Activated CD8-positive, alpha-beta memory T cell treated with anti-CD3 and anti-CD28 coated beads for 1 hour (primary cell): ENCODE measurements at places on chromosomes 1 and 21.

DNA sequence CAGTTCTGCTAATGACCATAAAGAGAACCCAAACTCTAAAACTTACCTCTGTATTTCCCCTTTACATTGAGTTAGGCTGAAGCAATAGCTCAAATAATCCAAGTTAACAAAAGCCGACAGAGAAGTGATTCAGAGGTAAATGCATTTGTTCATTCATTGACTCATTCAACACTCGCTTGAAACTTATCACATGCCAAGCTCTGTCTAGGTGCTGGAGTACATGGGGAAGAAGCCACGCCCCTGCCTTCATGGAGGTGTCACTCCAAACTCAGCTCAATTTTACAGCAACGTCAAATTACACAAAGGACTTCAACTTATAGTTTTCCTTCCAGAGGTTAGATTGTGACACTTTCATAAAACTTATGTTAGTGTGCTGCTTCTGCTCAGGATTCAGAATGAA is 45.8 kb downstream of the SLC25A24 start:
- DNase-seq: no peak

GRCh38 chr1:12616709-12617373 is 1.2 kb downstream of the DHRS3 start:
- no peak for DNase-seq

- no peak for DNase-seq
Measured at GRCh38 chr1:246306415-246307037, 200.6 kb downstream of the SMYD3 start.

- no peak for DNase-seq
Measured at GRCh38 chr1:94866164-94866807, 46.1 kb downstream of the SLC44A3 start.

- DNase-seq: no peak
Measured at GRCh38 chr1:211628417-211628816, 47.0 kb downstream of the NEK2 start.

DNA sequence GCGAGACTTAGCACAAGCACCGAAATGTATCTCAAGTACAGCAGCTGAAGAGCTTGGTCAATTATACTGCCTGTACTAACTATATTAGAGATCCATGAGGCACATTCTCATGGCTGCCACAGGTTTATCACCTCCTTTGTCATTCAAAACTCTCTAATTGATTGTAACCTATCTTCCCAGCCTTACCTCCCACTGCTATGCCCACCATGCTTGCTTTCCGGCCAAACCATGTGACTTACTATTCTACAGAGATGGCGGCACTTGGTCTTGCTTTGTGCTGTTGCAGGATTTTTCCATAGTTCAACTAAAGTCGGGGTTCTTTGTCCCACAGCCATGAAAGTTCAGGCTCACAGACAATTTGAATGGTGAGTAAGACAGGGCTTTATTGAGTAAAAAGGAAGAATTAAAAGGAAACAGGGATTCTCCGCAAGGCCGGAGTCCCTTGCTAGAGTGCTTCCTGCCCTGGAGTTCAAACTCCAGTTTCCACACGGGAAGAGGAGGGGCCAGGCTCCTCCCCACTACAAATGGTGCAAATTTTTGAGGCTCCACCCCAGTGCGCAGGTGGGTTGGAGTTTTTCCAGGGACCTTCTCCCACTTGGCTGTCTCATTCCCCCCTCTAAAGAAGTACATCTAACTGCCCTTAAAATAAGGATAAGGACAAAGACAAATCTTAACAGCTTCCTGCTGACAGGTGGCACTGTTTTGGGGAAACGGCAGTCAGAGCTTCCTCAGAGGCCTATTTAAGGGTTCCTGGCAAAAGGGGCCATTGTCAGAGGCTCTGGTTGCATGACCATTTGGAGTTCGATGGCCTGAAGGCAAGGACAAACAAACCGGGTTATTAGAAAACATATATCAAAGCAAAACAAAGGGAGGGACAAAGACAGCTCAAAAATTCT is 28.7 kb downstream of the FMO2 start:
- no peak for DNase-seq

DNA sequence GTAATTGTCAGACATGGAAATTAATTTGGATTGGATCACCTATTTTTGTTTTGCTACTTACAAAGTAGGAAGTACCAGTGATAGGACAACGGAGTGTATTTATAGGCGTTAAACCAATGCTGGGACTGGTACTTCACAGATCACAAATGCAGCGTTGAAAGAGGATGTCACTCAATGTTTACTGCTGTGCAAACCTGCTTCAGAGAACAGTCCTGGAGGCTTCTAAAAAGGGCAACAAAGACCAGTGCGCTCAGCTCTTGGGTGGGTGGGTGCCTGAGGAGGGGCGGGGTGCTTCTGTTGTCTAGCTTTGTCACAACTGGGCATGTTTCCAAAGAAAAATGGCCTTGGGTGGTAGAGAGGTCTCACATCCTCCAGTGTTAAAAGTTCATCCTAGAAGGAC is 2.1 kb downstream of the C1orf21 start:
- no peak for DNase-seq

GRCh38 chr1:214432245-214432644 is 119.2 kb downstream of the PTPN14 start:
- no peak for DNase-seq
